Tongue (tissue), 3 donors: ENCODE measurements at places on chromosomes 12 and 14. TPM values are rescaled to one million over a fixed set of nuclear protein-coding genes. Genes with fewer than 3 reads are reported as not detected.
A peak's percentile ranks its signal among the peaks of the same experiment; 100 is the strongest.

Gene ADAMTS20
- total RNA-seq = 0.21 TPM

Gene RPS6KA5
- 33.1 TPM for total RNA-seq

Gene SLC5A8
- 0.41 TPM for total RNA-seq

Gene OR4E2
- not detected for total RNA-seq

Gene KCNC2
- 3.9 TPM for total RNA-seq

Gene TAS2R50
- total RNA-seq = 10.7 TPM

Gene SRRM4
- 0.31 TPM for total RNA-seq

Gene SIX1
- total RNA-seq = 42.4 TPM

DNA sequence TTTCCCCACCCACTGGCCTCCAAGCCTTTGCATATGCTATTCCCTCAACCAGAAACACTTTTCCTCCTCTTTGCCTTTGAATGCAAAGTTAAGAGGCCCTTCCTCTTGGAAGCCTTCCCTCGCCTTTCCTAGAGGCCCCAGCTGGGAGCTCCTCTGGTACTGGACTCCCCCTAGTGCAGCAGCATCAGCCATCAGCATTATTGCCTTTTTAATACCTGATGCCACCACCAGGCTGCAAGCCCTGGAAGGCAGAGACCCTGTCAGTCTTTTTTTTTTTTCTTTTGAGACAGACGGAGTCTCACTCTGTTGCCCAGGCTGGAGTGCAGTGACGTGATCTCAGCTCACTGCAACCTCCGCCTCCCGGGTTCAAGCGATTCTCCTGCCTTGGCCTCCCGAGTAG is 19.1 kb upstream of the PLA2G1B start:
- no peak for DNase-seq

GRCh38 chr14:105931808-105932483 is 405.6 kb downstream of the TMEM121 start:
- DNase-seq = no peak

GRCh38 chr14:57266065-57266464 is 2.6 kb downstream of the EXOC5 start:
- no peak for DNase-seq

- no peak for DNase-seq
These were observed 55.0 kb downstream of the ANAPC7 start for GRCh38 chr12:110348431-110349059.

DNA sequence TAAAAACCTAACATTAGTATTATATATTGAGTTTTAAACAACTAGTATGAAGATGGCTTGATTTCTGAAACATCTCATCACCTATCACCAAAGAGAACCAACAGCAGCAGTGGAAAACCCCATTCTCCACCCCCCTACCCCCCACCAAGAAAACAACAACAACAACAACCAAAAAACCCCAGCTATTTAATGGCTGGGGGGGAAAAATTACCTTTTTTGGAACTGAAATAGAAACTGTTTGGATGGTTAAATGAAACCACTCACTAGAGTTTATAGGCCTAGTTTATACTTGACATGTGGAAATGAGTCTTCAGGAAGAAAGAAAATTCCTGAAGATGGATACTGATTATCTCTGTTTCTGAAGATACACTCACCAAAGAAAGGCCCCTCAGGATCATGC is 30.3 kb downstream of the PPP2R5E start:
- DNase-seq = no peak

GRCh38 chr12:107304588-107305532 is 211.5 kb upstream of the CRY1 start:
- DNase-seq = no peak

GRCh38 chr12:64627771-64628170 is 17.5 kb downstream of the RASSF3 start:
- no peak for DNase-seq

GRCh38 chr12:89080793-89081465 is 271.4 kb downstream of the DUSP6 start:
- DNase-seq = peak; percentile 39

DNA sequence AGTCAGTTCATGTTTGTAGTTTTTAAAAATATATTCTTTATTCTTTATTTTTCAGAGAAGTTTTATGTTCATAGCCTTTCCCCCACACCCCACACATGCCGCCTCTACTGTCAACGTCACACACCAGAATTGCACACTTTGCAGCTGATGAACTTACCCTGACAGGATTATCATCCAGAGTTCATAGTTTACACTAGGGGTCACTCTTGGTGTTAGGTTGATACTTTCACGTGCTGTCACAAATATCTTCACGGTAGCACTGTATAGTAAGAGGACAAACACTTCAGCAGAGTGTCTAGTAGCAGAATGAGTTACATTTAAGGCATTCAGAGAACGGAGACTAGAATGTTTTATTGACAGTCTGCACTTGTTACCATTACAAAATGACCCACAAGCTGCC is 5.1 kb downstream of the DPPA3 start:
- no peak for DNase-seq

GRCh38 chr12:6341417-6342139 is at the start of gene TNFRSF1A:
Gene TNFRSF1A (minus strand): TSS chr12:6342076. CDS start chr12:6341814, 262 bp downstream.
- DNase-seq = peak; percentile 89

GRCh38 chr14:101625336-101626097 is 64.2 kb downstream of the DIO3 start:
- no peak for DNase-seq

- DNase-seq = no peak
These were observed 116.1 kb upstream of the BCAT1 start for GRCh38 chr12:25065035-25065434.

DNA sequence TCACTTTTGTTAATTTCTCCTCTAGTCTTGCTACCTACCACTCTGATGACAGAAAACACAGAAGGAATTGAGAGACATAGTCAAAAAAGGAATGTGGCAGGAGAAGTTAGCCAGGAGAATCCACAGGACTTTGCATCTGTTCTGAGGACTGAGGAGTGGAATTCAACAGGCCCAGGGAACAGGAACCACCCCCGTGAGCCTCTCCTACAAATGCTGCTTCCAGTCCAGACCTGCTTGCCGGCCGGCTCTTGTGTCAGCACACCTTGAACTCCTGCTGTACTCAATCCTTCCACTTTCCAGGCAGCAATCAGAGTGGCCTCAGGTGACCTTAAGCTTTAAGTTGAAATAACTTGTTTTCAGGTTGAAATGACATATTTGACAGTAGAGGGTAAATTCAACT is 903.1 kb downstream of the BCL11B start:
- no peak for DNase-seq

DNA sequence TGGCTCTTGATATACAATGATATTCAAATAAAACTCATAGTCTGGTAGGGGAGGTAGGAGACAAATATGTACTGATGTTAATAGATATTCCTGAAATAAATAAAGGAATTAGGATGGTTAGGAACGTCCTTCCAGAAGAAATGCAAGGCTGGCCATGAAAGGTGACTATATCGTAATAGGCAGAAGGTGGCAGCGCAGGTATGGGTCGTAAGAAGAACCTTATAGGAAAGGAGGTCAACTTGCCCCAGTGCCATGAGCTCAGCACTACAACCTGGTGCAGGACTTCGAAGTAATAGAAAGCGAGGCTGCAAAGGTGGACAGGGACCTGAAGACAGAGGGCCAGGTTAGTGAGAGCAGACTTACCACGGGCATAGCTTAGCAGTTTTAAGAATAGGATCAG is 55.3 kb upstream of the FGD4 start:
- no peak for DNase-seq

DNA sequence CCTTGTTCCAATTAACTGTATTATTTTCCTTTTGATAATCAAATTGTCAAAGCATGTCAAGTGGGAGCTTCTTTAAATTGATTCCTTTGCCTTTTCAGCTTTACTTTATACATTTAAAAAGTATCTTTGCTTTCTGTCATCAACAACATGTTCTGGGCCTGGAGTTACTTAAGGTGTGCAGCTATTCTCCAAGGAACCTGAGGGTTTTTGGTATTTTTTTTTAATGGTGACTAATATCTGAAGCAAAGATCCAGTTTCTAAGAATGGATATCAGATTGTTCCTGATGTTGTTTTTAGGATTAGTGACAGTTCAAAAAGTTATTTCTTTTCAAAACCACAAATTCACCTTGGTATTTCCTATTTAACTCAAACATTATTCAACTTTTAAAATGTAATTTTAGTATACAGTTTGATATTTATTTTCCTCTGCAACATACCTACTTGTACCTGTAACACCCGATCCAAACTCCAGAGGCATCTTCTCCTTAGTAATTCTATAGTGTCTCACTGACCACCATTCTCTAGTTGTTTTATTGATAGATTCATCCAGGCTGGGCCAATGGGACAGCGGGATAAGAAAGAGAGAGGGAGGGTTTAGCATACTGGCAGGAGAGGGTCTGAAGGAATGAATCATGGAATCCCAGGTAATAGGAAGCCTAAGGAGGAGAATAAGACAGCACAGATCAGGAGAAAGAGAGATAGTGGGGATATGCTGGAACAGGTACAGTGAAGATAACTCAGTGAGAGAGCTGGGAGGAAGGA is 3.1 kb downstream of the CBLN3 start:
- DNase-seq = no peak
